ENCODE measurements at places on chromosomes 7 and 10. TPM values are rescaled to one million over a fixed set of nuclear protein-coding genes. Genes with fewer than 3 reads are reported as not detected.

GRCh38 chr10:48245977-48246376 is 28.5 kb downstream of the FRMPD2 start:
- H3K36me3 ChIP-seq, result no peaks in the 10 kb centered on the region
- H3K4me1 ChIP-seq, result peaks cover 7% of the 10 kb centered on the region
- H3K4me3 ChIP-seq, result no peak overlapping the region
- H3K27me3 ChIP-seq, result peaks cover 2% of the 10 kb centered on the region
- no peak for DNase-seq
- H3K27ac ChIP-seq, result no peak overlapping the region

DNA sequence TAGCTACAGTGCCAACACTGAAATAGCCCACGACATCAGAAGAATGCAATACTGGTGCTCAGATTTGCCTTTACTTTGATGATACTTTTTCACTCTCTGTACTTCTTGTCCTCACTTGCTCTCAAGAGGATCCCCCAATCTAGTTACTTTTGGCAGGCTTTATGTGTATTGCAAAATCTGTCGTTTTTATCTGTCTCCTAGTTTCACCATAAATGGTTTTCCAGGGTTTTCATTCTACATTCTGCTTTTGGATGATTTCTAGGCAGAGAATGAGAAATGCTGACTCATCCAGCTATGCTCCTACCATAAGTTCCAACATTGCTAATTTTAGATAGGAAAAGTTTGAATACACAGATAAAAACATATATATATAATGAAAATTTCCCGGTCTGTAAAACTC is 659.5 kb upstream of the NRG3 start:
- no peak overlapping the region for H3K4me3 ChIP-seq
- no peak overlapping the region for H3K27ac ChIP-seq
- H3K27me3 ChIP-seq, result no peaks in the 10 kb centered on the region
- no peaks in the 10 kb centered on the region for H3K36me3 ChIP-seq
- no peaks in the 10 kb centered on the region for H3K4me1 ChIP-seq

DNA sequence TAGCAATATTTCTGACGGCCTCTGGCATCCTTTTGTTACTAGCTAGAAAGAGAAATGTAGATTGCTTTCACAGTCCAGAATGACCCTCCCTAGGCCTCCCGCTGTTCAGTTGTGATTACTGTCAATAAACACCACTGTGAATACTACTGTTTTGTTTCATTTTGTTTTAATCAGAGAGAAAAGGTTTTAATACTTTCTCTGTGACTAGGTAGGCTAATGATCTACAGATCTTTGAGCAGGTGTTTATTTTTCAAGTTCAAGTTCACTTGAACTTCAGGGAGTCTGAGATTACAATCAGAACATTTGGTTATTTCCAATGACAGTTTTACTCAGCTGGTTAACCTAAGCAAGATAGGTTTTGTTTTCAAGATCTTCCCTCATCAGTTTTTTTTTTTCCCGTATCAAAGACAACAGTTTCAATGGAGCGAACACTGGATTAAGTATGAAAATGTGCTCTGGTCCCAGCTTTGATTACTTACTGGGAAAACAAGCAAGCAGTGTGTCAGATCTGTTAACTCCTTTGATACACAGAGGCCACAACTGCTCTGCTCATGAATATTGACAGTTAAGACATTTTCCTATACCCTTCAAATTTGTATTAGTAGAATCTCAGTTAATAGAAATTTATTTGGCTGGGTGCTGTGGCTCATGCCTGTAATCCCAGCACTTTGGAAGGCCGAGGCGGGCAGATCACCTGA is 34.8 kb downstream of the VKORC1L1 start:
- no peaks in the 10 kb centered on the region for H3K27me3 ChIP-seq
- no peak for DNase-seq
- no peak overlapping the region for H3K27ac ChIP-seq
- H3K4me3 ChIP-seq, result no peak overlapping the region

DNA sequence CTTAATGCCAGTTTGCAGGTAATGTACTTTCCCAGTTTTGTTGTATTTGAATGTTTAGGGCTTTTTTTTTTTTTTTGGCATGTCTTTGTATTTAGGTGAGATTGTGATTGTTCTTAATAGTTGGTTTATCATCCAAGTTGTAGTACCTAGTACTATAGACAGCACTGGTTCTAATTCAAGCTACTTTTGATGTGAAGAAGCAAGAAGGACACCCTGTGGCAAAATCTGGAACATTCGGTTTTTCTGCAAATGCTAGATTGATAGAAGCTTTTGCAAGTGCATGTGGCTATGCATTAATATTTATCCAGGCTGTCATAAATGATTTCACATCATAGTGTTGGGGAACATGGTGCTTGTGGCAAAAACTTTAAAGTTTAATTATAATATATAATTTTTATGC is 248.9 kb downstream of the FOXP2 start:
- no peak overlapping the region for H3K4me3 ChIP-seq
- DNase-seq, result no peak
- H3K4me1 ChIP-seq, result peaks cover 14% of the 10 kb centered on the region
- no peaks in the 10 kb centered on the region for H3K27me3 ChIP-seq
- H3K36me3 ChIP-seq, result no peaks in the 10 kb centered on the region
- H3K27ac ChIP-seq, result no peak overlapping the region

GRCh38 chr7:16684935-16685334 is 39.0 kb downstream of the BZW2 start:
- peaks cover 2% of the 10 kb centered on the region for H3K4me1 ChIP-seq
- no peaks in the 10 kb centered on the region for H3K27me3 ChIP-seq

- H3K36me3 ChIP-seq, result peaks cover 13% of the 10 kb centered on the region
- peaks cover 4% of the 10 kb centered on the region for H3K4me1 ChIP-seq
- no peaks in the 10 kb centered on the region for H3K27me3 ChIP-seq
- DNase-seq, result no peak
- H3K4me3 ChIP-seq, result no peak overlapping the region
These were observed 11.2 kb upstream of the STK31 start for GRCh38 chr7:23698822-23699221.

DNA sequence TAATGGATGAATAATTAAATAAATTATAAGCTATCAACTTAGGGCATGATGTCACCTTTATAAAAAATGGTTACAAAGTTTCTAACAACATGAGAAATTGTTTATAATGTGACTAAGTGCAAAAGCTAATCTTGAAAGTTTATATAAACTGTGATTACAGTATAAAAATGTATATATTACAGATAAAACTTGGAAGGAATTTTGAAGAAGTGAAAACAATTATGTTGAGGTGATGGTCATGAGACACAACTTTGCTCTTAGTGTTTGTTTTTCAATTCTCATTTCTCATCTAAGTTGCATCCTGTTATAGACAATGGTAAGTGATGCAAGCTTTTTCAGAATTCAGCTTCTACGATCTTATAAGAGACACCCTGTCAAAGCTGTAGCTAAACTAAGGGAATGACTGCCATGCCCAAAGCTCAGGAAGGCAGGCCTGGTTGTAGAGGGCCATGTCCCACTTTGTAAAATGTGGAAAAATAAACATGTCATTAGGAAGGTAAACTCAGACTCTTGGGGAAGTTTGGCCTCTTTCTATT is 23.9 kb downstream of the MACC1 start:
- H3K27me3 ChIP-seq, result no peaks in the 10 kb centered on the region
- H3K36me3 ChIP-seq, result no peaks in the 10 kb centered on the region
- DNase-seq, result no peak
- H3K4me3 ChIP-seq, result no peak overlapping the region
- H3K27ac ChIP-seq, result no peak overlapping the region

DNA sequence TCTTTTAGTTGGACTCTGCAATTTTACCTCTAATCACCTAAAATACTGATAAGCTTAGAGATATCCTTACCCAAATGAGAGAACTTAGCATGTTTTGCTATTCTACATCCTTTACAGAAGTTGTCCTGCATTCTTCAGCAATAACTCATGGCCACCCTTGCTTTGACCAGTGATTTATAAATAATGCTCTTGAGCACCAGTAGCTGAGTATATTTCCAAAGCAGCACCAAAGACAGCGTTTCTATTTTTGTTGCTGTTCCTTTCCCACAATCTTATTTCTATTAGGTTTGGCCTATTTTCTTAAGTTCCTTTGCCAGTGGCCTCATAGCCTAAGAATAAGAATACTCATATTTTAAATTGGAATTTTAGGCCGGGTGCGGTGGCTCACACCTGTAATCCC is 15.0 kb downstream of the ARPC1A start:
- peaks cover 4% of the 10 kb centered on the region for H3K27me3 ChIP-seq
- H3K4me1 ChIP-seq, result no peaks in the 10 kb centered on the region
- no peak overlapping the region for H3K27ac ChIP-seq

DNA sequence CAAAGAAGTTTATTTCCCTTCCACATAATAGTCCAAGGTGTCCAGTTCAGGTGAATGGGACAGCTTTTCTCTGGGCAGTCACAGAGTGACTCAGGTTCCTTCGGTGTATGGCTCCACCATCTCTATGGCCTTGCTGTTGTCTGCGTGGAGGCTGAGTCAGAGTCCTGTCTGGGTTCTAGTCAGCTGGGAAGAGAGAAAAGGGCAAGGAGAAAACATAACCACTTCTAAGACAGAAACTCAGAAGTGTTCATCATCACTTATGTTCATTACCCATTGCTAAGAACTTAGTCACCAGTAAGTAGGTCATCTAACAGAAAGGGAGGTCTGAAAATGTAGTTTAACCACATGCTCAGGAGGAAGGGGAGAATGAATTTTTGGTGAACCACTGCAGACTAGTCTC is 32.4 kb upstream of the CCDC7 start:
- no peaks in the 10 kb centered on the region for H3K36me3 ChIP-seq
- peaks cover under 1% of the 10 kb centered on the region for H3K27me3 ChIP-seq
- H3K4me3 ChIP-seq, result no peak overlapping the region
- H3K27ac ChIP-seq, result no peak overlapping the region

DNA sequence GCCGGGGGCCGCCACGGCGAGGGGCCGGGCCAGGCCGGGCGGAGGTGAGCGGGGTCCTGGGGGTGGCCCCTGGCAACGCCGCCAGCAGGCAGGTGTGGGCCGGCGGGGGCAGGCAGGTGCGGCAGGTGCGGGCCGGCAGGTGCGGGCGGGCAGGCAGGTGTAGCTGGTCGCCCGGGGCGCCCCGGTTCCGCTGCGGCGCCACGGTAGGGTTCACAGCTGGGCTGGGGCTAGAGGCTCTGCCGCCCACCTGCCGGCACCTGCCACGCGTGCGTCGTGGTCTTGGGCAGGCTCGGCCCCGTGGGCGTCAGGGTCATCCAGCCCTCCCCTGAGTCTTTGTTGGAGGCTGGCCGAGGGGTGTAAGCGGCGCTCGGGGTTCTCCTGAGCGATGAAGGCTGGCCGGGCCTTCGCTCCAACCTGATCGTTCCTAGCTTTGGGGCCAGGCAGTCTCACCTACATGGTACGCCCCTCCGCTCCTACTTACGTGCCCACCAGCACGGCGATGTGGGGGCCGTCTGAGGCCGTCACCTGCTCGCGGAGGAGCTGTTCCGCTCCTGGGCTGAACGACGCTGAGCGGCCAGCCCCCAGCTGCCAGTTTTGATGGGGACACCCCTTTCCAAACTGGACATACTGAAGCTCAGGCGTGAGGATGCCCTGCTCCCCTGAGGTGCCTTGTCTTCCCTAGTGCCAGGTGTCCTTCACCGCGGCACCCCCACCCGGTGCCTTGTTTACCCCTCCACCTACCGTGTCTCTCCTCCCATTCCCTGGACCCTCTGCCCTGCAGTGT is 493 bp downstream of the ZMIZ2 start:
- peak overlapping the region; percentile 89 for H3K4me3 ChIP-seq
- H3K27ac ChIP-seq, result peak overlapping the region; percentile 71
- peaks cover 20% of the 10 kb centered on the region for H3K4me1 ChIP-seq
- peaks cover 5% of the 10 kb centered on the region for H3K36me3 ChIP-seq

GRCh38 chr10:124652701-124653100 is 91.5 kb downstream of the FAM53B start:
- no peak overlapping the region for H3K4me3 ChIP-seq
- H3K27me3 ChIP-seq, result peaks cover 10% of the 10 kb centered on the region
- H3K27ac ChIP-seq, result no peak overlapping the region
- DNase-seq, result no peak
- peaks cover 30% of the 10 kb centered on the region for H3K4me1 ChIP-seq

- peaks cover 4% of the 10 kb centered on the region for H3K27me3 ChIP-seq
- H3K36me3 ChIP-seq, result no peaks in the 10 kb centered on the region
- no peaks in the 10 kb centered on the region for H3K4me1 ChIP-seq
- no peak overlapping the region for H3K4me3 ChIP-seq
- H3K27ac ChIP-seq, result no peak overlapping the region
These were observed 95.2 kb downstream of the VIPR2 start for GRCh38 chr7:159049266-159050025.

DNA sequence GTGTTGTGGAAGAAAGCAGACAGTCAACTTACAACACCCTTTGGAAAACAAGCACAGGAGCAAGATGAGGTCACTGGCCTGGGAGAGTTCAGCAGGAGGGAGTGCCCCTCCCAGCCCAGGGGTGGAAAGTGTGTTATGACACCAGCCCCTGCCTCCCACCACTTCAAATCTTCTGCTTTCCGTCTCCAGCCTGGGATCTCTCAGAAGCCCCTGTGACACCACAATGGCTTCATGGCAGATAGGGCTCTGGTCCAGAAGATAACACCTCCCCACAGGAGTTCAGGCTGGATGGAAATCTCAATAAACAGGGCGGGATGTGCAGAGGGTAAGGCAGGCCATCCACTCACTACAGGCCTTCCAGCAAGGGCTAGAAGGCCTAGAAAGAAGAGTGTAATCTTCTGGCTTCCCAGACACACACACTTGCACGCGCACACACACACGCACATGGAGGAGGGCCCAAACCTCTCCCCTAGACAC is 48.7 kb upstream of the ZMIZ1 start:
- peaks cover 3% of the 10 kb centered on the region for H3K27me3 ChIP-seq
- no peak overlapping the region for H3K27ac ChIP-seq
- H3K36me3 ChIP-seq, result no peaks in the 10 kb centered on the region
- H3K4me3 ChIP-seq, result no peak overlapping the region
- H3K4me1 ChIP-seq, result no peaks in the 10 kb centered on the region

GRCh38 chr7:127678337-127678736 is 26.3 kb downstream of the SND1 start:
- peak overlapping the region; percentile 42 for H3K27ac ChIP-seq
- no peak for DNase-seq
- H3K4me3 ChIP-seq, result no peak overlapping the region
- peaks cover 6% of the 10 kb centered on the region for H3K27me3 ChIP-seq
- peaks cover 65% of the 10 kb centered on the region for H3K4me1 ChIP-seq
- peaks cover 50% of the 10 kb centered on the region for H3K36me3 ChIP-seq

DNA sequence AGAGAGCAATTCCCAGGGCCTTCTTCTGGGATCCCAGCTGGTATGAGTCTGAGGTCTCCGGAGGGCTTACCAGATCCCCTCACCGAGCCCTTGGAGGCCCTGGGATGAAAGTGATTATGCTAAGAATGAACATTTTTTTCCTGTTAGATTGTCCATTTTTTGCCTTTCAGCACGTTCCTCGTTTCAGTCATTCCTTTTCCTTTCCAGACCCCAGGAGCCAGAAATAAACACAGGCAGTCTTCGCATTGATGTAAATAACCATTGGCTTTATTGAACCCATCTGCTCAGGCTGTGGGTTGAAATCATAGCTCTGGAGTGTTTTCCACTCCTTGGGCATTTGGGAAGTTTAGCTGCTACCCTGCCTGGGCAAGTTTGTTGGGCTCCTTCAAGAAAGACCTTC is 320.9 kb upstream of the AUTS2 start:
- H3K27me3 ChIP-seq, result peaks cover 2% of the 10 kb centered on the region
- no peak for DNase-seq
- H3K36me3 ChIP-seq, result peaks cover 6% of the 10 kb centered on the region
- no peaks in the 10 kb centered on the region for H3K4me1 ChIP-seq
- H3K4me3 ChIP-seq, result no peak overlapping the region

The TFR2 gene
- 1.0 TPM for total RNA-seq

The OR2A5 gene
- total RNA-seq, result not detected

The NFE2L3 gene
- 2.8 TPM for total RNA-seq

The ASB15 gene
- not detected for total RNA-seq

The RBM33 gene
- 65.3 TPM for total RNA-seq

The PAX2 gene
- 17.4 TPM for total RNA-seq

The STX1A gene
- total RNA-seq, result 13.2 TPM

Data from endothelial cell (in vitro differentiated cells).